Activated CD4-positive, alpha-beta memory T cell treated with anti-CD3 and anti-CD28 coated beads for 36 hours (primary cell): ENCODE measurements at places on chromosomes 16 and 17. TPM values are rescaled to one million over a fixed set of nuclear protein-coding genes. Genes with fewer than 3 reads are reported as not detected.
A peak's percentile ranks its signal among the peaks of the same experiment; 100 is the strongest.

Gene CXCL16
- 3.4 TPM for total RNA-seq

Gene CES1
- total RNA-seq = 0.63 TPM

Gene TBC1D3B
- 5.6 TPM for total RNA-seq

Gene KRT25
- total RNA-seq = not detected

Gene TOM1L1
- total RNA-seq = 2.0 TPM

Gene TSPOAP1
- 21.6 TPM for total RNA-seq

Gene PDPR
- 13.9 TPM for total RNA-seq

Gene PRPSAP2
- 42.5 TPM for total RNA-seq

Gene ZNF750
- not detected for total RNA-seq

Gene NOL11
- total RNA-seq = 62.0 TPM

- no peaks in the 10 kb centered on the region for H3K27me3 ChIP-seq
- DNase-seq = no peak
- H3K4me3 ChIP-seq = no peak overlapping the region
- H3K27ac ChIP-seq = no peak overlapping the region
- H3K36me3 ChIP-seq = peaks cover 10% of the 10 kb centered on the region
Observed at GRCh38 chr16:56690420-56691122, 8.3 kb downstream of the MT1X start.

DNA sequence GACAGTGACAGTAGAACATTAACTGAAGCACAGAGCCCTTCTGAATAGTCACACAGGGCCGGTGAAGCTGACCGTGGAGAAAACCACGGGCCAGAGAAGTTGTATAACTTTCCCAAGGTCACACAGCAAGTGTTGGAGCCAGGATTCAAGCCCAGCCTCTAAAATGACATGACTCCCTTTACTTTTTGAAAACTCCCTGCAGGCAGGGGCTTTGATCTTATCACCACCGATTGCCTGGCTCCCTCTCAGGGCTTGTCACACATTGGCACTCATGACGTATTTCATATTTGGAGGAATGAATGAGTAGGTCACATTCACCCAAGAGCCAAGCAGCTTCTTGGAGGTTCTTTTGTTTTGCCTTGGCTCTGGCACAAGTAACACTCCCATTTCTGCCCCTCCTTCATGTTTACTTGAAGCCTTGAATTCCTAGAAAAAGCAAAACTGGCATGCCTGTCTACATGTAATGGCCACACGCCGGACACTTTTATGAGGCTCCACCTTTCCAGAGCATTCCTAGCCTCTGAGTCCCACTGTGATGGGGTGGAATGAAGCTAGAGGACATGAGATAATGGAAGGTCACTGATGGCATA is 13.3 kb upstream of the RBBP6 start:
- DNase-seq = no peak
- no peaks in the 10 kb centered on the region for H3K27me3 ChIP-seq
- H3K36me3 ChIP-seq = no peaks in the 10 kb centered on the region
- no peak overlapping the region for H3K4me3 ChIP-seq
- no peaks in the 10 kb centered on the region for H3K4me1 ChIP-seq

DNA sequence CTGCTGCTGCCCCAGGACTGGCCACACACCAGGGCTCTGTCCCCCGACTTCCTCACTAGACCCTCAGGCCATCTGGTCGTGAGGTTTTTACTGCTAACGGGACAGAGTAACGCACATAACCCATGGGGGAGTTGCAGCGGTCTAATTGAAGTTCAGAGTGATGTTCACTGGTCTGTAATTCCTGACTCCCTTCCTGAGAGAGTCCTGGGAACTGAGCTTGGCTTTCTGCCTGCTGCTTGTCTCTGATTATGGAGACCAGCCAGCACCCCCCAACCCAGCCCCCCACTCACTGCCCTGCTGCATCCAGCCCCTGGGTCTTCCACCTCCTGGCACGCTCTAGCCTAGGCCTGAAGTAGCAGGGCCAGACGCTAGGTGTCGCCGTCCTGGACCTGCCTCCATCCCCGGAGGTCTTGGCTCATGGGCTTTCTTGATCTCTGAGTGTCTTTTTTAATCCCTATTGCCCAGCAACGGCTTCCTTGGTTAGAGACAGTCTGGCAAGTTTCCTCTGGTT is 192.9 kb downstream of the CCDC182 start:
- DNase-seq = peak; percentile 30
- H3K4me1 ChIP-seq = peaks cover 12% of the 10 kb centered on the region
- H3K27ac ChIP-seq = no peak overlapping the region
- no peak overlapping the region for H3K4me3 ChIP-seq
- no peaks in the 10 kb centered on the region for H3K27me3 ChIP-seq

DNA sequence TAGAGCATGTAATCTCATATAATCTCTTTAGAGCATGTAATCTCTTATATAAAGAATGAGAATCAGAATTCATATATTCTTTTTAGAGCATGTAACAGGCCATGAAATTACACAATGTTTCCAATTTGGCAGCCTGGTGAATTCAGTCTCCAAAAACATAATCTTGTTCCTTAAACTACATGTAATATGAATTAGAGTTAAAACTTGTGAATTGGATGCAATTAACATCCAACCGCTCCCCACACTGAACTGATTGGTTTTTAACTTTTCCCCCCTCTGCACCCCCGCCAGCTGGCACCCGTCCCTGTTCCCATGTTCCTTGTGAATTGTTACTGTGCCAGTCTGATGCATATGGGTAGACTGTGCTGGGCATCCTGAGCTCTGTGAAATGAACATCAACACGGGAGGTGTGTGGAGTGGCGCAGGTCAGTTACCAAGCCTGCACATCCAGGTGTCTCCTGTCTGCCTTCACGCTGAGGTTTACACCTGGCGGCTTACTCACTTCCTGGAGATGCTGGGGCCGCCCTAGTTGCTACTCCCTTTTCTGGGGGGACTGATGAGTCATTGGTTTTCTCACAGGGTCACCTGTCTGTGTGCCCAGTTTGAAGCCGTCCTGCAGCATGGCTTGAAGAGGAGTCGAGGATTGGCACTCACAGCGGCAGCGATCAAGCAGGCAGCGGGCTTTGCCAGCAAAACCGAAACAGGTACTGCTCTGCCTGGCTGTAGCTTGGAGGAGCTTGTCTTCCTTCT is 50.4 kb downstream of the SNX29 start:
- no peaks in the 10 kb centered on the region for H3K27me3 ChIP-seq
- H3K27ac ChIP-seq = no peak overlapping the region
- no peak overlapping the region for H3K4me3 ChIP-seq
- DNase-seq = no peak
- H3K36me3 ChIP-seq = peaks cover 3% of the 10 kb centered on the region

DNA sequence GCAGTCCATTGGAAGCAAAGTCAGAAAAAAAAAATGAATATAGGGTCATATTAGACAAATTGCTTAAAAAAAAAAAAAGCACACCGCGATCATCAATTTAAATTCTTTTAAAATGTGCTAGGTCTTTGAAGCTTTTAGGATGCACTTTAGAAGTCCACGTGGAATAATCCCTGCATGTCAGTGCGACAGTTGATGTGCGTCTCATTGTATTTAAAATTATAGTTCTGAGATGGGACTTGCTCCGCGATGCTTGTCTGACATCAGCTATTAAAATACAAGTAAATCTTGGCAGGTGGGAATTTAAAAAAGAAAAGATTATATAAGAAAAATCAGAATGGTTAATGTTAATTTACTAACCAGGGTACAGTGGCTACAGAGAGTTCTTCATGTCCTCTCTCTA is 105.2 kb downstream of the RBFOX1 start:
- no peaks in the 10 kb centered on the region for H3K27me3 ChIP-seq
- no peaks in the 10 kb centered on the region for H3K4me1 ChIP-seq
- no peak for DNase-seq
- H3K27ac ChIP-seq = no peak overlapping the region

GRCh38 chr16:78761427-78761826 is 662.0 kb downstream of the WWOX start:
- no peak overlapping the region for H3K4me3 ChIP-seq
- H3K27me3 ChIP-seq = no peaks in the 10 kb centered on the region
- no peak overlapping the region for H3K27ac ChIP-seq
- H3K4me1 ChIP-seq = peaks cover 6% of the 10 kb centered on the region
- DNase-seq = peak; percentile 65

DNA sequence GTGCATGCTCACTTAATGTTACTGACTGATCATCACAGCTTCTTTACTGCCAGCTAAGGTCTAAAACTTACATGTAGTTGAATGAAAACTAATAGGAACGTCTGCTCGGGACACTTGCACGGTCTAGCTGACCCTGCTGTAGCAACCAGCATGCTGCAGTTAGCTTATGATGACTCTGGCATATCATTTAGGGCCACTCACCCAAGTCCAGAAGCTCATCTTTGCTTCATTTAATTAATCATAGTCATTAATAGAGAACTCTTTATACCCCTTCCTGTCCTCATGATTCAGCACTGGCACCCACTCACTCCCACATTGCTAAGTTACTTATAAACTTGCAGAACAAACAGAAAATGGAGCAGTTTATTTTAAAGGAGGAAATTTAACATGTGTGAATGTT is 136.3 kb downstream of the NLK start:
- no peaks in the 10 kb centered on the region for H3K27me3 ChIP-seq
- H3K4me1 ChIP-seq = peaks cover 8% of the 10 kb centered on the region
- no peak for DNase-seq
- H3K27ac ChIP-seq = no peak overlapping the region

GRCh38 chr17:4465786-4466185 is 32.0 kb downstream of the SPNS3 start:
- H3K36me3 ChIP-seq = peaks cover under 1% of the 10 kb centered on the region
- H3K4me1 ChIP-seq = no peaks in the 10 kb centered on the region
- H3K4me3 ChIP-seq = no peak overlapping the region

DNA sequence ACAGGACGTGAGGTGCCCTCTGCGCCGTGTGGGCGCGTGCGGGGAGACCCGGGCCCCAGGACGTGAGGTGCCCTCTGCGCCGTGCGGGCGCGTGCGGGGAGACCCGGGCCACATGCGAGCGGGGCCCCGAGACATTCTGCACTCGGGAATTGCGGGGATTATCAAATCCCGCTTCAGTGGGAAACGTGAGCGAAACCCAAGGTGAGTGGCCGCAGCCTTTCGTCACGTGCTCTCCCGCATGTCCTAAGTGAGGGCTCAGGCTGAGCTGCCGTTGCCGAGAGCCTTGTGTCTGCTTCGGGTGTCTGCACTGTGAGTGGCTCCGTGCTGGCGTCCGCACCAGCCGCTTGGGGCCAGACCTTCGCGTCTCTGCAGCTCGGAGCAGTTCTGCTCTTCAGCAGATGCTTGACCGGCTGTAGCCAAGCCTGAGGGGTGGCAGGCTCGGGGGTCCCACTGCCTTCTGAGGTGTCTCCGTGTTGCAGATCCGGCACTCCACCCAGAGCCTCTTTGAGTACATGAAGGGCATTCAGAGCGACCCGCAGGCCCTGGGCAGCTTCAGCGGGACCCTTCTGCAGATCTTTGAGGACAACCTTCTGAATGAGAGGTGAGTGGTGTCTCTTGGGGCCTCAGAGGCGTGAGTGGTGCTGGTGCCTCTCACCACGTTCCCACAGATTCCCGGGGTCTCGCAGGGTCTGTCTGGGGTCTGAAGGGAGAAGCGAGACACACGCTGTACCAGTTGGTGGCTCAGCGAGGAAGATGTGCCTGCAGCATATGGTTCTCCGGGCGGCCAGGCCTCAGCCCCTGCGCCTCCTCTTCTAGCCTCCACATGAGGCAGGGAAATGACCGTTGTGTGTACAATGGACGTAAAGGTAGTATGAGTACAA is 90.5 kb upstream of the ZNF750 start:
- H3K36me3 ChIP-seq = peaks cover 37% of the 10 kb centered on the region
- no peak for DNase-seq
- H3K27ac ChIP-seq = no peak overlapping the region
- H3K4me1 ChIP-seq = no peaks in the 10 kb centered on the region
- no peaks in the 10 kb centered on the region for H3K27me3 ChIP-seq

DNA sequence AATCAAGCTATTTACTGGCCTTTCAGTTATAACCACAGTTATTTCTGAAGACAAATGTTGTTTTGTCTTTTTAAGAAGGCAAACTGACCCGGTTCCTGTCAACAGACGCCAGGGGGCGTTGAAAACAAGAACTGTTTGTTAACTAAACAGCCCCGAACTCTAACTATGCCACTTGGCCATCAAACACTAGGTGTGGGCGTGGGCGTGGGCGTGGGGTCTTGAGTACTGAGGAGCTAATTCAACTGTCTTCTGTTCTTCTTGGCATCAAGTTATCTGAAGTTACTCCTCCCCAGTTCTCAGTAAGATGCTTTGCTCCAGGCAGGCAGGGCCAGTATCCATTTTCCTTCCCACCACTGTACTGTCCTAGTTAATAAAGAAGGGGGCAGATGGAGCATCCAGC is 63.3 kb upstream of the MTMR4 start:
- no peaks in the 10 kb centered on the region for H3K27me3 ChIP-seq
- no peak overlapping the region for H3K27ac ChIP-seq
- no peaks in the 10 kb centered on the region for H3K36me3 ChIP-seq
- peak; percentile 55 for DNase-seq
- no peaks in the 10 kb centered on the region for H3K4me1 ChIP-seq

DNA sequence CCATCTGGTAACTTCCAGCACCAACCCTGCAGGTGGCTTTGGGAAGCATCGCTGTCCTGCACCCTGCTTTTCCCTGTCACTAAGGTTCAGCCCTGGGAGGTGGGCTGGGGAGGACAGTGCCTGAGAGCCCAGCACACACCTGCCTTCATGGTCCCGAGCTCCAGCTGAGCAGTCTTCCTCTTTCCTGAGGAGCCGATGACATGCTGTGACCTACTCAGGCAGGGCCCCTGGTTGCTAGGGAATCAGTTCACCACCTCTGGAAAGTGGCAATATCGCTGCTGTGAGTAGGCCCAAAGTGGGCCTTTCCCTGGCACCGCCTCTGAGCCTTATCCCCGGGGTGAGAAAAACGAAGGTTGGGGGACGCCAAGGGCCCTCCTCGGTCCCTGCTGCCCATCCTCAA is 17.9 kb downstream of the ST3GAL2 start:
- H3K4me1 ChIP-seq = peaks cover 33% of the 10 kb centered on the region
- no peaks in the 10 kb centered on the region for H3K27me3 ChIP-seq
- H3K36me3 ChIP-seq = peaks cover 2% of the 10 kb centered on the region
- no peak for DNase-seq
- no peak overlapping the region for H3K27ac ChIP-seq
- H3K4me3 ChIP-seq = no peak overlapping the region

GRCh38 chr16:51701025-51701424 is 550.0 kb upstream of the SALL1 start:
- peaks cover 2% of the 10 kb centered on the region for H3K36me3 ChIP-seq
- no peak overlapping the region for H3K27ac ChIP-seq
- H3K4me3 ChIP-seq = no peak overlapping the region
- H3K4me1 ChIP-seq = no peaks in the 10 kb centered on the region

DNA sequence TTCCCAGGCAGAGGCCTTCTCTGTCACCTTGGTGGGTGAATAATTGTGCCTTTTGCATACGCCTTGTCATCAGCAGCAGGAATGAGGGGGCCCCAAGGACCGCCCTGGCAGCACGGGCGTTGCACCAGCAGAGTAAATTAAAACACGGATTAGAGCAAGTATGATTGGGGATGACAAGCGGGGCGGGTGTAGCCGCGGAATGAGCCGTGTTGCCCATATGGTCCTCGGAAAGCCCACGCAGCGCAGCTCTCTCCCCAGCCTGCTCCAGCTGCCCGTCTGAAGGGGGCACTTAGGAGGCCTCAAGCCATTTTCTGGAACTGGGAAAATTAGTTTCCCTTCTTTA is 299.4 kb upstream of the IRX3 start:
- peaks cover 1% of the 10 kb centered on the region for H3K27me3 ChIP-seq
- H3K27ac ChIP-seq = no peak overlapping the region
- H3K36me3 ChIP-seq = no peaks in the 10 kb centered on the region
- no peak for DNase-seq

- DNase-seq = peak; percentile 13
- H3K4me3 ChIP-seq = no peak overlapping the region
Observed at GRCh38 chr17:74814453-74814852, 38.3 kb upstream of the NAT9 start.
